HTR-8/SVneo (cell line): ENCODE measurements at places on chromosomes 1 and 21.

DNA sequence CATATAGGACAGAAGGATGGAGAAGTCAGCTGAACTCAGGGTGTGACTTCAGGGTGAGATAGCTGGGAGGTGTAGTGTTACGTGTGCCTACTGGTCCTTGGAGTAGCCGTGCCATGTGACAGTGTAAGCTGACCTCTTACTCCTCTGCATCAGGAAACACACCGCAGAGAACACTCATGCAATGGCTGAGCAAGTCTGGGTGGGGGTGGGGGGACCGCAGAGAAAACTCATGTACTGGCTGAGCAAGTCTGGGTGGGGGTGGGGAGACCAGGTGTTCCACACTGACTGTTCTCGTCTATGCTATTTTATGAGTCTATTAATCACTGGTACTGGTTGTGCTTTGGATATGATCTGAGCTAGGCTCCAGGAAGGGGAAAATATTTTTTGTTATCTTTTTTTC lies 233.1 kb downstream of the PAPPA2 start:
- no peak for DNase-seq

GRCh38 chr1:217379336-217379735 lies 251.6 kb downstream of the GPATCH2 start:
- no peak for DNase-seq

GRCh38 chr1:204454476-204454875 lies 40.1 kb downstream of the PIK3C2B start:
- no peak for DNase-seq

DNA sequence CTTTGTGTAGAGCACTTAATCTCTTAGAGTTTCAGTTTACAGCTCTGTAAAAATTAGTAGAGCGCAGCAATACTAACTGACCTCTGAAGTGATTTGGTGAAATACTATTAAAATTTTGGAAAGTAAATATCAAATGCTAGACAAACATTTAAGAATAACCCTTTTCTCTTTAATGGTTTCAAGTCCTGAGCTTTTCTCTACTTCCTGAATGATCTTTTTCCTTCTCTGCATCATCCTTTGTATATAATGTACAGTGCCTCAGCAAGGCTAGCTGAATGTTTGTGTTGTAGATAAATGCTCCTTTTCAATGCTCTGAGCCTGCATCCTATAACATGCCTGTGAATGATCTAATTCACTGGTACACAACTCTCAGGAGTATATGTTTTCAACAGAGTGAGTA lies 272.9 kb downstream of the ADGRL2 start:
- DNase-seq, result no peak

- DNase-seq, result no peak
Measured at GRCh38 chr1:155776414-155776813, 80.6 kb downstream of the GON4L start.

- peak; percentile 82 for DNase-seq
Measured at GRCh38 chr1:203306089-203306964, 1.0 kb downstream of the BTG2 start.

- DNase-seq, result peak; percentile 19
Measured at GRCh38 chr21:26881504-26882228, 36.5 kb upstream of the ADAMTS1 start.

- no peak for DNase-seq
Measured at GRCh38 chr1:69613414-69613813, 45.7 kb downstream of the LRRC7 start.
